ENCODE measurements at places on chromosomes 11 and 22. TPM values are rescaled to one million over a fixed set of nuclear protein-coding genes. Genes with fewer than 3 reads are reported as not detected.
A peak's percentile ranks its signal among the peaks of the same experiment; 100 is the strongest.

GRCh38 chr22:48699511-48699910 is 1128.2 kb downstream of the BRD1 start:
- no peak for DNase-seq

GRCh38 chr11:95373241-95373640 is 142.2 kb upstream of the SESN3 start:
- DNase-seq, result no peak

DNA sequence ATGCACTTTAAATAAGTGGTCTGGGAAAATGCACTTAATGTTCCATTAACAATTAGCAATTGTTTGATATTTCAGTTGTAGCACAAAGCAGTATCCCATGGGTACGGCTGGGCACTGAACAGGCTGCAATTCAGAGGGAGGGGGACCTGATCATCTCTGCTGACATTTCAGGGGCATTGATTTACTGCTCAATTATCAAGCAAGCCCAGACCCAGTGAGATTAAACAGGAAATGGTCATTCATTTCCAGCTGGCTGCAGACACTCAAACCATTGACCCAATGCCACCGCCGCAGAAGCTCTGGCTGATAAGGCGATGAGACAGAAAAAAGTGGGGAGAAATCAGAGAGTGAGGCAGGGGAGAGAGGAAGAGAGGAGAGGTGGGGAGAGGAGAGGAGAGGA is 1.2 kb downstream of the GPR83 start:
- DNase-seq, result no peak

- no peak for DNase-seq
These were observed 70.4 kb downstream of the GLYATL1 start for GRCh38 chr11:59009661-59010060.

GRCh38 chr11:106061954-106062949 is 14.9 kb downstream of the KBTBD3 start:
- no peak for DNase-seq

GRCh38 chr11:28808771-28809170 is 700.6 kb downstream of the METTL15 start:
- DNase-seq, result peak; percentile 36

GRCh38 chr11:124644426-124645280 is 22.0 kb downstream of the TBRG1 start:
- DNase-seq, result peak; percentile 72

GRCh38 chr11:107006076-107006833 is 12.0 kb downstream of the GUCY1A2 start:
- DNase-seq, result no peak

DNA sequence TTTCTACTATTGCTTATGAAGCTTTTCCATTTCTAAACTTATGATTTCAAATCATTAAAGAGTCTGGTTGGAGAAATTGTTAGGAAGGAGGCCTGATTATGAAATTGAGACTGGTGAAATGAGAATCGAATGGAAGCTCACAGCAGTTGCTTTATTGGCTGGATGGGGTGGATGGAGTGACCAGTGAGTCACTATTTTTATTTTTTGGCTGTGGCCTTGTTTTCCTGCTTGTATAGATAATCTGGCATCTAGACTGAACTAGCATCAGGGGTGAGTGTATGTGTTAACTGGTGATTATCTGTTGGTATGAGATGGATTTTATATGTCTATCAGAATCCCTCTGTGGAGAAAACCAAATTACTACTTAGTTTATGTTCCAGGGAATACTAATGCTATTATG is 36.2 kb downstream of the UVRAG start:
- peak; percentile 6 for DNase-seq

DNA sequence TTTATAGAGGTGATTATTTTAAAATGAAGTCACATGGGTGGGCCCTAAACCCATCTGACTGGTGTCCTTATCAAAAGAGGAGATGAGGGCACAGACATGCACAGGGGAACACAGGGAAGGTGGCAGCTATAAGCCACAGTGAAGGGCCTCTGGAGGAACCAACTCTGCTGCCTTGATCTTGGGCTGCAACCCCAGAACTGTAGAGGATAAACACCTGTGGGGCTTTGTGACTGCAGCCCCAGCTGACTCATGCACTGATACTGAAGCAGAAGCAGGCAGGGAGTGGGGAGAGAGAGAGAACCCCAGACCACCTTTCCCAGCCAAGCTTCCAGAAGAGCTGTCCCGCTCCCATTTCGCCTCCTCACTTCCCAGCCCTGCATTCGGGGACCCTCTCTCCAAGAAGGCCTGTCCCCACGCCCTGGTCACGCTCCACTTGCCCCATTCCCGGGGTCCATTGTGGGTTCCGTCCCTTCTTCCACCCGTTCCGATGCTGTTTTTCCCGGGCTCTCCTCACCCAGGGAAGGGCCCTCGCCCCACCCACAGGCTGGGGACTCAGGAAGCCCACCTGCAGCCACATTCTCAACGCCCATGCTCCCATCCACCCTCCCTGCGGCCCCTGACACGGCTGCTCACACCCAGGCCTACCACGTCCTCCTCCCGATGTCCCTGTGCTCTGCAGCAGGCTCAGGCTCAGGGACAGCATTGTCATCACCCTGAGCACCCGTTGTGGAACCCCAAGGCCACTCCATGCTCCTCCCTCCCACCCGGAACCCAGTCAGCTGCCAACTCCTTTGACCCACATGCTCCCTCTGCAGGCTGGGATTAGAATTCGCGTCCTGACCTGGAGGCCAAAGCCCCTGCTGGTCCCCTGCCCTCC is 90.8 kb upstream of the SHANK2 start:
- DNase-seq, result peak; percentile 46

GRCh38 chr22:22936915-22937656 is 49.5 kb downstream of the IGLL5 start:
- DNase-seq, result no peak

DNA sequence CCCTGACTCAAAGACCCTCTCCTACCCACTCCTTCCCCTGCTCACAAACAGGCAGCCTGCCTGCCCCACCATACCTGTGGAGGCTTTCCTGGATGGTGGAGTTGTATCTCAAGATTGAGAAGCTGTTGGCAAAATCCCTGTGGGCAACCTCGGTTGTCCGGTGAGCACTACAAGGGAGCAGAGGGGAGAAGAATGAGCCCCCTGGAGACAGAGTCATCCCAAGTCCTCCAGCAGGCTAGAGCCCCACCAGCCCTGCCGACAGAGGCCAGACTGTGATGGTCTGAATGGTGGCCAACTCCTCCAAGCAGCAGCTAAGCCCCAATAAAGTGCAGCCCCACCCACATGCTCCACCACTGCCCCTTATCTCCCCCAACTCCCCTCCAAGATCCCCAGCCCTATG is 17.5 kb downstream of the TMPRSS13 start:
- DNase-seq, result no peak

GRCh38 chr11:87859636-87860035 is 315.6 kb downstream of the RAB38 start:
- peak; percentile 74 for DNase-seq

- no peak for DNase-seq
These were observed 23.4 kb downstream of the RELT start for GRCh38 chr11:73399636-73400035.

DNA sequence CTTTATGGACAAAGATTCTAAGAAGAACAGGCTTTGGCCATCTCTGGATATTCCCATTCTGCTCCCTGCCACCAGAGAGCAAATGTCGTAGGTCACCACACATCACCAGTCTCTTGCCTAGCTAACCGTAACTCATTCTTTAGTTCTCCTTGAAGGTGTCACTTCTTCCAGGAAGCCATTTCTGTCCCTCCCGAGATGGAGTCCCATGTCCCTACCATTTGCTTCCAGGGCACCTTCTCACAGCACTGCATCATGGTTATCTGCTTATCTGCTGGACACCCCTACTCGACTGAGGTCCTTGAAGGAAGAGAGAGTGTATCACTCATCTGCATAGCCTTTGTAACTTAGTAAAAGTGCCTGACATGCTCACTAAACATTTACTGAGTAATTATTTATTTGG is 47.6 kb downstream of the FAM83F start:
- DNase-seq, result no peak

DNA sequence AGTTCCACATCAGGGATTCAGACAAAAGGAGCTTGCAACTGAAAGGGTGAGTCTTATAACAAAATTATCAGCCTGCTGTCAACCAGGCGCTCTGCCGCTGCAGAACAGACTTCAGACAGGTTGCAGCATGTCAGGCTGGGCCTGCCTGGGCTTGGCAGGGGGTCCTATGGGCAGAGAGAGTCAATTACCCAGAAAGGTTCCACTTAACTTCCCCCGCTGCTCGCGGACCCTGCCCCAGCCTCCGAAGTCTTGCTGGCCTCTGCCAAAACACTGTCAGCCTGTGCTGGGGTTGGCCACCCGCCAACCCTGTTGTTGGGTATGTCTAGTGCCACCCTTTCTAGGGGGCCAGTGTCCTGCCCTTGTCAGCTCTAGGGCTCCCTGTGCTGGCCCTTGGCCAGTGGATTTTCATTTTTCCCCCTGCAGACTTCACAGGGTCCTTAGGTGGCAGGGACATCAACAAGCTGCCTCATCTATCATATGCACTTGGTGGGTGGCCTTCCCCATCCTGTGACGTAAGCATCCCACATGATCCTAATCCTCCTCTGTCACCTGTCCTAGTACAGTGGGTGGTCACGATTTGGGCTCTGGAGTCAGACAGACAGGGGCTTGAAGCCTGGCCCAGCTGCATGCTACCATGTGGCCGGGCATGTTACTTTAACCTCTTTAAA is 166.5 kb upstream of the CADM1 start:
- DNase-seq, result no peak

- no peak for DNase-seq
These were observed 8.4 kb upstream of the KCNQ1OT1 start for GRCh38 chr11:2708151-2708581.

GRCh38 chr11:124841201-124841600 is 24.0 kb upstream of the ROBO3 start:
- peak; percentile 20 for DNase-seq

- DNase-seq, result no peak
These were observed 35.2 kb upstream of the TFIP11 start for GRCh38 chr22:26547426-26547825.

GRCh38 chr11:57203359-57203758 is 21.6 kb downstream of the LRRC55 start:
- no peak for DNase-seq

DNA sequence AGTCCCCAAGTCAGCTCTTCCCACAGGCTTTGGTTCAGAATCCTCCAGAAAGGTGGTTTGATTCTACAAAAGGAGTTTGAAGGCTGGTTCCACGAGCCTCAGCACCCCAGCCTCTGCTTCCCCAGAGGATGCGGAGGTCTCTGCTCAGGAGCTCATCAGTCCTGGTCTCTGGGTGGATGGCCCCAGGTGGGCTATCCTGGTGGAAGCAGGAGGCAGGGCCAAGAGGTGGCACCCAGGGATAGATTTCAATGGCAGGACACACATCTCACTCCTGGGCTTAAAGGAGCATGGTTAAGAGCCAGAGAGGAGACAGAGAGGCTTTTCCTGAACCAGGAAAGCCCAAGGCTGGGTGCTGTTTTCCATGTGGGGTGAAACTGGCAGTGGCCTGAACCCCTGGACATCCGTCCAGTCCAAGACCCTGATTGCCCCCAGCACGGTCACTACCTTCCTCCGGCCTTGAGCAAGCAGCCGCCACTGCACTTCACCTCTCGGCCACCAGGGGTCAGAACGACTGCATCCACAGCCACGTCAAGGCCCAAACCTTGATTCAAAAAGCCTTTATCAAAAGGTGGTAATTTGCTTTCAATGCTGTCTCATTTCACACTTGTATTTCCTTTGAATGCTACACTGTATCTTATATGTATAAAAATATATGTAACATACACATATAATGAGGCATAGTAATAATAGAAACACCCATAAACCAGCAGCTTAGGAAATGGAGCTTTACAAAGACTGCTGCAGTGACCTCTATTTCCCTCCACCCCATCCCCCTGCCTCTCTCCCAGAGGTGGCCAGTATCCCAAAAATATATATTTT is 19.3 kb upstream of the FXYD2 start:
- peak; percentile 63 for DNase-seq

- DNase-seq, result no peak
These were observed 15.5 kb upstream of the RASD2 start for GRCh38 chr22:35524966-35525686.

- no peak for DNase-seq
These were observed 167.4 kb upstream of the NTM start for GRCh38 chr11:131203040-131203439.

DNA sequence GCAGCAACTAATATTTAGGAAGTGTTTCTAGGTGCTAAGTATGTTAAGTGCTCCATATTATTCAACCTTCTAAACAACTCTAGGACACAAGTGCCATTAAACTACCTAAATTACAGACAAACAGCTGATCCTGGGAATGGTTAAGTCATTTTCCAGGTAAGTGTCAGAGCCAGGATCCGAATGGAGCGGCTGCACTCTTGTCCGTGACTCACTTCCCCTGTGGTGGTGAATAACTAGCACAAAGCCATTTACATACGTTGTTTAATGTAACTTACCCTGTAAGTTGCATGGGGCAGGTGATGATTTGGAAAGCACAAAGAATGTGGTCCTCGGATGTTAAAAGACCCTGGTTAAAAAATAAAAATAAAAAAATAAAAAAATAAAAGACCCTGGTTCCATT is 8.8 kb upstream of the PRG2 start:
- DNase-seq, result peak; percentile 42

DNA sequence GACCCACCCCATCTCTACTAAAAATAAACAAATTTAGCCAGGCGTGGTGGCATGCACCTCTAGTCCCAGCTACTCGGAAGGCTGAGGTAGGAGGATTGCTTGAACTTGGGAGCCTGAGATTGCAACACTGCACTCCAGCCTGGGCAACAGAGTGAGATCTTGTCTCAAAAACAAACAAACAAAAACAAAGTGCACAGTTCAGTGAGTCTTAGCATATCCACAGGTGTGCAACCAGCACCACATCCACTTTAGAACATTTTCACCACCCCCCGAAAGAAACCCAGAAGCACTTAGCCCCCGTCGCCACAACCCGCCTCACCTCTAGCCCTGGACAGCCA is 27.4 kb downstream of the MB start:
- no peak for DNase-seq

NRXN2 gene
- total RNA-seq, result not detected

UPK2 gene
- total RNA-seq, result not detected

P2RX3 gene
- not detected for total RNA-seq

EMID1 gene
- total RNA-seq, result not detected

PHF21B gene
- 0.66 TPM for total RNA-seq

TYR gene
- not detected for total RNA-seq

FOSL1 gene
- total RNA-seq, result 124 TPM

ARHGAP42 gene
- 2.7 TPM for total RNA-seq

C1QTNF4 gene
- 0.42 TPM for total RNA-seq

LDLRAD3 gene
- 39.2 TPM for total RNA-seq
